ENCODE measurements at places on chromosomes 16 and 17.

DNA sequence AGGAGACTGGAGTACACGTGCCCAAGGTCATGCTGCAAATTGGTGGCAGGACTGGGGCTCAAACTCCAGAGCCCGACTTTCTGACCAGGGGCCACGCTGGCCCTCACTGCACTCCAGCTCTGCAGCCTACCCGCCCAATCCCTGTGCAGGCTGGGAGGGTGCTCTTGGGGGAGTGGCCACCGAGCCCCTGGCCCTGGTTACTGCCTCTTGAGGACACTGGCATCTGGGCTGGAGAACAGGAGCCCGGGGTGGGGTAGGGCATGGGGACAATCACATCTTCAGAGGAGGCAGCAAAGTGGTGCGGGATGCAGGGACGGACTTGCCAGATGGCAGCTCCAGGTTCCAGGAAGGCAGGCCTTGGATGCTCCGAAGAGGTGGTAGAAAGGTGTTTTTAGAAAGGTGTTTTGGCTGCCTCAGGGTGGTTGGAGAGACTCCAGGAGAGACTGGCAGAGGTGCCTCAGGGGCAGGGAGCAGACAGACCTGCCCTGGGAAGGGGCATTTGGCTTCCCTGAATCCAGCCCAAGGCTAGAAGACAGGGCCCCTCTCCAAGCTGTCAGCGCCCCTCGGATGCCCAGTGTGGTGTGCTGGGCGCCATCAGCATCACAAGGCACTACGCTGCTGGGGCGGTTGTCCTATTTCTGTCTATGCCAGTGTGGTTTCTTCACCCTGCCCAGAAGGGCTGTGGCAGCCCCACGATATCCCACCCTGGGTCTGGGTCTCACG is 220.6 kb downstream of the NTN1 start:
- no peak for DNase-seq

DNA sequence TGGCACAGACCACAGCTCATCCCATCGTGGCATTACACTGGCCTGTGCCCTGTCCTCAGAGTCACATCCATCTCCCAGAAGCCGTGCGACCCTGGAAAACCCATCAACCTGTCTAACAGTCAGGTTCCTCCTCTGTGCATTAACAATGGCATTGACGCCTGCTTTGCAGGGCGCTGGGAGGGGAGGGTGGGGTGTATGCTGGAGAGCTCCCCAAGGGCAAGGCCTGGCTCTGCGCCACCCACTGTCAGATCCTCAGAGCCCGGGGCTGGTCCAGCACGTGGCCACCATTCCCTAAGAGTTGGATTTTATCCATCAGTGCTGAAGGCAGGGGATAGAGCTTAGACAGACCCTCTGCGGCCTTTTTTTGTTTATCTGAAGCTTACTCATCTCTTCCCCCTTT is 28.7 kb downstream of the NOS2 start:
- DNase-seq, result no peak

- peak; percentile 54 for DNase-seq
Measured at GRCh38 chr16:85028685-85029407, 1.3 kb downstream of the KIAA0513 start.

DNA sequence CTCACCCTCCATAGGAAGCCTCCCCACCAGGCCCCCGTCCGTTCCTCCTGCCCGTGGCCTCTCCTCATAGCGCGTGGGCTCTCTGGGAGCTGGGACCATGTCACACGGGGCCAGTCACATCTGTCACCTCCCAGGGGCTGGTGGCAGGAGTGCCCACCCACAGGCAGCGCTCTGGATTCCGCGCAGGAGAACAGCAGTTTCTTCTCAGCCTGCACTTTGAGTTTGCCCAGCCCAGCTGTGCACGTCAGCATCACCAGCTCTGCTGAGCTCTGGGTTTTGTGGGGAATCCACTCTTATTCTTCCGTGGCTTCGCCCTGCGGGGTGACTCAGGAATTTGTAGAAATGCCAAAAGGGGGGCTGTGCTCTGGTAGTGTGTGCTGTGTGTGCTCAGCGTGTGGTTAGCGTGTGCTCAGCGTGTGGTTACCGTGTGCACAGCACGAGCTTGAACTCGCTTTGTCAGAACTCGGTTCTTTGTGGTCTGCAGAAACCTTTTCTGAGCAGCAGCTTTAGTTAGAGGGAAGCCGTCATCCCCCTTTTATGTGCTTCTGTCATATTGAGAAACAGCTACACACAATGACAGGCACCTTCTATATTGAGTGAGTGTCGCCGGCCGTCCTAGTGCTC is 3.2 kb downstream of the ACSF3 start:
- no peak for DNase-seq

DNA sequence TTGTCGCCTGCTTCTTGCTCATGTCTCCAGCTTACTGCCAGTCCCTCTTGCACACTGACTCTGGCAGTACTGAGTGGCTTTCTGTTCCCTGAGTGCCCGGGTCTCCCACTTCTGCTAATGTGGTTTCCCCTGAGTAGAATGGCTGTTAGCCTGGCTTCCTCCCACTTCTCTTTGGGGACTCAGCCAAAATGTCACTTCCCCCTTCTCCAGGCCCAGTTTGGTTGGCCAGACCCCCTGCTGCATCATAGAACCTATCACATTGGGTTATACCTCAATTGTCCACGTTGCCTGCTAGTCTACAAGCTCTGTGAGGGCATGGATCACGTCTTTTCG is 304.4 kb downstream of the HS3ST3B1 start:
- DNase-seq, result no peak

- DNase-seq, result no peak
Measured at GRCh38 chr17:72984926-72985325, 107.6 kb downstream of the SLC39A11 start.

DNA sequence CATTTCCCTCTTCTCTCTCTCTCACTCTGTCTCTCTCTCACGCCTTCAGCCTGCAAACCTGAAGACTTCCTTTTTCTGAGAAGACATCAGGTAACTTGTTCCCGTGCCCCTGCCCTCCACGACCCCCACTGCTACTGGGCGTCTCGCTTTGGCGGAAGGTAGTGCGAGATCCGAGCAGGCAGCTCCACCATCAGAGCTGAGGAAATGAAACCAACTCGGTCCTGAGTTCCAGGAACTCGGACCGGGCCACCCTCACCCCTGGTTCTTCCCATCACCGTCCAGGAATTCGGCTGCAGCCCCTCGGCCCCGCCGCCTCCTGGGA is 585 bp downstream of the MLKL start:
- DNase-seq, result no peak

GRCh38 chr17:39096508-39097149 is 54.8 kb downstream of the PLXDC1 start:
- no peak for DNase-seq

GRCh38 chr17:17606416-17607000 is 15.0 kb upstream of the PEMT start:
- DNase-seq, result no peak

DNA sequence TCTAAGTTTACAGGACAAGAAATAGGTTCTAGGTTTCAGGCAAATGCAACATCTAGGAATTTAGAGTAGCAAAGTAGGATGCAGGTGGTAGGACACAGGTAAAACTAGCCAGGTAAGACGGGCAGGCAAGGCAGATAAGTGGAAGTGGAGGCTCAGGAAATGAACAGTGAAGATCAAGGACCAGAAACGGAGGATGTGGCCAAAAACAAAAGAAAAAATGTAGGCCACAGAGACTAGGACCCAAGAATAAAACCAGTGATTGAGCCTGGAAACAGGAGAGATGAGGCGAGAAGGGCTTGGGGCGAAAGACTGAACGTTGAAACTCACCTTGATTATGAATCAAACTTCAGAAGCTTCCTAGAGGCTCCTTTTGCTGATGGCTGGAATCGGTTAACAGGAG is 24.0 kb downstream of the CPSF4L start:
- no peak for DNase-seq

DNA sequence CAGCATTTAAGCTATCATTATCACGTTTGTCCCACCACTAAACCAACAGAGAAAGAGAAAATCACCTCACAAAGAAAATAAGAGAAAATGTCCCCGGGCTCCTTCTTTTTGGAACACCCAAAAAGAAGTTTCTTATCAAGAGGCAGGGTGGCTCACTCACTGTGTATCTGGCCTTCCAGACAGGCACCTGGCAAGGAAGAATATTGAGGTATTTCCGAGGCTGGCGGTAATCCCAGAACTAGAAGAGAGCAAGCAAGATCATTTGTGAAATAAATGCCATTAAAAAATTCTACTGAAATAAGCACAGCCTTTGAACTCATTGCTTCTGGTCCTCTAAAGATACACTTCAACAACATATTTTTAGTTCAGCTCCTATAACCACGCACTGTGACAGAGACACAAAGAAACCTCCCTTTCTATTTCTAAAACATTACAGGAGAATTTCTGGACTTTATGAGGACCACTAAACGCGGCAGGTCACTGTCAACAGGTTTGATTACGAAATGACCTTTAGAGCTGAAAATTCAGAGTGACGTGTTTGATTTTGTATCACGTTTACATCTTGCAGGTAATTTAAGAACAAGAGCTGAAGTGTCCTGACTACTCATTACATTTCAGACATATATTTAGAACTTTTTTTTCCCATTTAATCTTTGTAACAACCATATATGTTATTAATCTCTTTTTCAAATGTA is 61.0 kb downstream of the WDR59 start:
- DNase-seq, result no peak

Measured in GM13977 (cell line).